ENCODE measurements at places on chromosomes 2 and 18. TPM values are rescaled to one million over a fixed set of nuclear protein-coding genes. Genes with fewer than 3 reads are reported as not detected.

The POTEE gene
- not detected for polyA plus RNA-seq

The IL36RN gene
- polyA plus RNA-seq, result 25.9 TPM

The CKAP2L gene
- 3.5 TPM for polyA plus RNA-seq

The LOXHD1 gene
- polyA plus RNA-seq, result 0.02 TPM

The WNT10A gene
- polyA plus RNA-seq, result 9.6 TPM

The RNF125 gene
- 1.2 TPM for polyA plus RNA-seq

The C18orf54 gene
- 0.45 TPM for polyA plus RNA-seq

The DSC1 gene
- polyA plus RNA-seq, result 0.04 TPM

The OBSL1 gene
- 28.6 TPM for polyA plus RNA-seq

The ERFE gene
- 0.38 TPM for polyA plus RNA-seq

The ESPNL gene
- polyA plus RNA-seq, result 0.09 TPM

The ACMSD gene
- polyA plus RNA-seq, result not detected

The SERPINB4 gene
- polyA plus RNA-seq, result 68.4 TPM

The EVA1A gene
- 0.71 TPM for polyA plus RNA-seq

The MSH6 gene
- polyA plus RNA-seq, result 5.3 TPM

The FEV gene
- not detected for polyA plus RNA-seq

All from esophagus (tissue), 2 donors.